T1000 (cell line): ENCODE measurements at places on chromosomes 7 and 10.

DNA sequence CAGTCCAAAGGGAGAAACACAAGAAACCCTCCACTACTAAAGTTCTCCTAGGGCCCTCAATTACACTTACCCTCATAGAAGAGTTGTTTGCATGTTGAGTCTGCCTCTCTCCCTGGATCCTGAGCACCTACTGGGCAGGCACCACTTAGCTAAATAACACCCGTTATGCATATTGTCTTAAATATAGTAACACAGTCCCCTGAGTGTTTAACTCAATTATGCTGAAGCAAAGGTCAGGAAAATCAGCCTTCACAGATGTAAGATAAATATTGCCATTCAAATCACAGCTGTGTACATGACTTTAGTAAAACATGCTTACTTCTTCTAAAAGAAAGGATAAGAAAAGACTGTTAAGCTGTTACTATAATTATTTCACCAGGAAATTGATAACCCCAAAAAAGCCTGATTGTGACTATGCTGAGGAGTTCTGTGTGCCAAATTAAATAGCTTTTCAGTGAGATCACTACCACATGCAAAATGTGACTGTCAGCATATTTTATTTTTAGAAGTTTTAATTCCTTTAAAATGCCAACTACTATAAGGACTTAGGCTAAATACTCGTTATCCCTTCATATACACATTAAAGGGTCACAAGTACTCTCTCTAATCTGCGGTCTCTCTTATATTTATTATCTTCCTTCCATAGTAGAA lies 733.9 kb upstream of the PHF14 start:
- DNase-seq = no peak

DNA sequence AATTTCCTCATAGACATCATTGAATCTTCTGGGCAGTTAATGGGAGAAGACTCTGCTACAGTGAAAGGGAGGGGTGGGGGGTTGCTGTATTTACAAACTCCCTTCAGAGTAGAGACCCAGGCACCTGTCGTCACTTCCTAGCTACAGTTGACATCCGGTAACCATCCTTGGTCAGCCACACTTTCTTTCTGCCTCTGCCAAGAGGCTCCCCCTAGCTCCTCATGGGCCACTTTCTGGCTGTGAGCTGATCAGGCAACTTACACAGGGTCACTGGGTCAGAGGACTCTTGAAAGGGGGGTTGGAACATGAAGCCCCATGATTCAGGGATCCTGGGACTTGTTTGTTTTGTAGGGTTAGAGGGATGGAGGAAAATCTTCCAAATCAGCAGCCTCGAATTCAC lies 1.2 kb downstream of the TECPR1 start:
- DNase-seq = no peak

DNA sequence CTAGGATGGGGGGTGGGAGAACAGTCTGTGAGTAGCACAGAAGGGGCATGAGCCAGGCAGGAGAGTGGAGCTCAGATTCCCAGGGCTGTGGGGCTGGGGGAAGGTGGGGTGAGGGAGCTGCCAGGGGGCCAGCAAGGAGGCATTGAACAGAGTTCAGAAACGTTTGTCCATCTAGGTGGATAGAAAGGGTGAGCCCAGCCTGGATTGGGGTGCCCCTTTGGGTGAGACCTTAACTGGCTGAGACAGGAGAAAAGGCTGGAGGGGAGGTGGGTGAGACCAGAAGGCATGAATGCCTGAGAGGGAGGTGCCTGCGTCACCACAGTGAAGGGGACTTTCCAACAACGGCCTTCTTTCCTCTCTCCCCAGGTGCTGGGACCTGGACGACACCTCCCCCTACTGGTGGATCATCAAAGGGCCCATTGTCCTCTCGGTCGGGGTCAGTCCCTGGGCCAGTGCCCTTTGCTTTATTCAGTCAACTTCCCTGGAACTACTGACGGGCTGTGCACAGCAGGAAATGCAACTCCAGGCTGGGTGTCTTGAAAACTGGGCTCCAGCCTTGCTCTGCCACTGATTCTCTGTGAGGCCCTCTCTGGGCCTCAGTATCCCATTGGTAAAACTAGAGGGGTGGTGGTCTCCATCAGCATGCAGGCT lies 11.0 kb downstream of the GHRHR start:
- DNase-seq = no peak

GRCh38 chr7:103632005-103632639 lies 186.1 kb upstream of the SLC26A5 start:
- no peak for DNase-seq

GRCh38 chr10:122388287-122388997 lies 13.9 kb downstream of the PLEKHA1 start:
- DNase-seq = no peak

GRCh38 chr10:118669020-118669791 lies 73.8 kb upstream of the PRLHR start:
- DNase-seq = no peak

DNA sequence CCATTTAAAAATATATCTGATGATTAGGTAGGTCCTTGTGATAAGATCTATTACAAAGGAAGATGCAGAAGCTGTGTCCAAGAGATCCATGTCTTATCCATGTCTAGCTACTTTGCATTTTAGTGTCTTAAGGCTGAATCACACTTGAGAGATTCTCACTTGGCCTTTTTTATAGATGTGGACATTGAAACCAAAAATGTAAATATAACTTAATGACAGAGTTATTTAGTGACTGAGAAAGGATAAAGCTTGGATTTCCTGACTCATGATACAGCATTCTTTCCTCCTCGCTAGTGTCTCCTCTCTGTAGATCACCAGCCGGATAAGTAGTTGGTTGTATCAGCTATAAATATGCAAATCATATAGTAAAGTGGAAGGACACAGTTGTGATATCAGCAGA lies 23.3 kb downstream of the INHBA start:
- no peak for DNase-seq

DNA sequence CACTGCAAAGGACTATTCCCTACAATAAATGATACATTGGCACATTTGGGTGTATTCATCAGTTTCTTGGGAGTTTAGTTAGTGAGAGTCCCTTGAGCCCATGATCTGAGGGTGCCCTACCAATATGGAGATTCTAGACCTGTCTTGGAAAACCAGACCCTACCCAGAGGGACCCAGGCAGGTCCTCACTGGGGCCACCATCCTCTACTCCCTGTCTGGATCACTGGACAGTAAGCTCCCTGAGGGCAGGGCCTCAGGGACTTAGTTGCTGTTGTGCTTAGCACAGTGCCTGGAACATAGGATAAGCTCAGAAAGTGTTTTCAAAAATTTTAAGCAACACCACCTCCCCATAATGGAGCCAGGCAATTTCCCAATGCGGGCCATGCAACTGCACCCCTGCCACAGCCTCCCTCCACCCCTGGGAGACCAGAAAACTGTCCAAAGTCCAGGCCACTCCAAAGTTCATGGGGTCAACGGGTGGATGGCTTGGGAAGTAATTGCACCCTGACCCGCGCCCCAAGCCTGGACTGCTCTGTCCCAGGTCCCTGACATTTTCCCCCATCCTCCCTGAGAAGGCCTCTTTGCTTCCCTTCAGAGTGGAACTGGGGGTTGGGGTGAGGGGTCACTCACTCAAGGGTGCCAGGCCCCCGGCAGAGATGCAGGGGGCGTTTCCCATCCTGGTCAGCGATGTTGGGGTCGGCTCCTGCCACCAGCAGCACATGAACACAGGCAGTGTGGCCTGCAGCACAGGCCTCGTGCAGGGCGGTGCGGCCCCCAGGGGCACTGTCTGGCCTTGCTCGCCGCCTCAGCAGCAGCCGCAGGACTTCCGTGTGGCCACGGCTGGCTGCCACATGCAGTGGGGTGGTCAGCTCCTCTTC lies 1.0 kb downstream of the ASB10 start:
- DNase-seq = no peak

DNA sequence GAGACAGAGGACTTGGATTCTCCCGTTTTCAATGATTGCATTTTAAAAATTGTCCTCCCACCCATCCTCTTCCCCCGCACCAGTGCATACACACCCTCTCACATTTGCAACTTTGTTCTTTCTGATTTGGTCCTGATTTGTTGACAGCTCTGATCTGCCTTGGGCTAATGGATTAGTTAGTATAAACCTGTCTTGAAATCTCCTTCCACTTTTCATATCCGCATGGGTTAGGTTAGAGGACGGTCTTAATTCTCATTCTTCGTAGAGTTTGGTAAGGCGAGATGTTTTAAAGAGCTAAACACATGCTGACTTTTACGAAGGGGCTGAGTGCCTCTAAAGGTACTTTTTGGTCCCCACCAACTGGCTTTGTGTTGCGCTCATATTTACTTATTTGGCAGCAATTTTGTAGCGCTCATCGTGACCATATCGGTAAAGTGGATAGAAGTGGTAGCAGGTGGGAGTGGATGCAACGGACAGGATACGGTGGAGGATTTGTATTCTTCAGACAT lies 1.1 kb downstream of the AHR start:
- no peak for DNase-seq

GRCh38 chr7:55591282-55591931 lies 19.1 kb upstream of the VOPP1 start:
- DNase-seq = no peak

DNA sequence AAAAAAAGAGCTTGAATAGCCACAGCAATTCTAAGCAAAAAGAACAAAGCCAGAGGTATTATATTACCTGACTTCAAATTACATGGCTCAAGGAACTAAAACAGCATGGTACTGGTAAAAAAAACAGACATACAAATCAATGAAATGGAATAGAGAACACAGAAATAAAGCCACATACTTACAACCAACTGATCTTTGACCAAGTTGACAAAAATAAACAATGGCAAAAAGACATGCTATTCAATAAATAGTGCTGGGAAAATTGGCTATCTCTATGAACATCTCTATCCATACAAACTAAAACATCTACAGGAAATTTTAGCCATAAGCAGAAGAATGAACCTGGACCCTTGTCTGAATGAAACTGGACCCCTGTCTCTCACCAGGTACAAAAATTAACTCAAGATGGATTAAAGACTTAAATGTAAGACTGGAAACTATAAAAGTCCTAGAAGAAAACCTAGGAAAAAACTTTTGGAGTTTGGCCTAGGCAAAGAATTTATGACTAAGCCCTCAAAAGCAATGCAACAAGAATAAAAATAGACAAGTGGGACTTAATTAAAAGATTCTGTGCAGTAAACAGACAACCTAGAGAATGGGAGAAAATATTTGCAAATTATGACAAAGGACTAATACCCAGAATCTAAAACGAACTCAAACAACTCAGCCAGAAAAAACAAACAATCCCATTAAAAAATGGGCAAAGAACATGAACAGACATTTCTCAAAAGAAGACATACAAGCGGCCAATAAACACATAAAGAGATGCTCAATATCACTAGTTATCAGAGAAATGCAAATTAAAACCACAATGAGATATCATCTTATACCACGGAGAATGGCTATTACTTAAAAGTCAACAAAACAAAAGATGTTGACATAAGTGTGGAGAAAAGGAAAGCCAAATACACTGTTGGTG lies 72.8 kb upstream of the DDC start:
- no peak for DNase-seq

DNA sequence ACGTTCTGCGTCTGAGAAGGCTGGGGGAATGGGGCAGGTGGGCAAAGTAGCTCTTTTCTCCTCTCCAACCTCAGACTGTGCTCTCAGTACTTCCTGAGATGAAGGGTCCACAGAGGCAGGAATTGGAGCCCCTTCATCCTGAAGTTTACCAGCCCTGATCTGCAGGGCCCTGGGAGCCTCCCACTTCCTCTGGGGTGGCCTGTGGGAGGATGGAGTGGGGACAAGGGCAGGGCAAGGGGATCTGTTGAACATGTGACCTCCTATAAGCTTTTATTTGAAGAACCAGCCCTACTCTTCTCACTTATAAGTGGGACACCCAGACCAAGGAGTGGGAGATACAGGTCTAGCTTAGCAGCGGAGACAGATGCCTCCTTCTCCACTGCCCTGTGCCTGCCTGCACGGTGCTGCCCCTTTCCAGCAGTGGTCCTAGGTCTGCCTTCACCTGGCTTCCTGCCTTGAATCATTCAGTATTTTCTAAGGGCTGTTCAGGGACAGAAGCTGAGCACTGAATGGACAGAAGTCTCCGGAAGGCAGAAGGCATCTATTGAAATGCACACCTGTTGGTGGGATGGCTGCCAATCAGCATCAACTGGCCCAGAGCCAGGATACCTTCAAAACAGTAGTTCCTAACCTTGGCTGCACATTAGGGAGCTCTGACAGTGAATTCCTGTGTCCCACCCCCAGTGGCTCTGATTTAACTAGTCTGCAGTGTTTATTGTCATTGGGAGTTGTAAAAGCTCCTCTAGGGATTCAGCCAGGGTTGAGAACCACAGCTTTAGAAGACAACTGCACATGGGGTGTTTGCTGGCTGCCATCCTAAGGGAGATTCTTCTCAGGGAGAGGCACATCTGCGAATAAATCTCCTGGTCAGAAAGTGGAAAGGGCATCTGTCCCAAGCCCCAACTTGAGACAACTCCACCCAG lies 2.7 kb upstream of the ARHGAP22 start:
- DNase-seq = no peak

GRCh38 chr7:100957832-100958421 lies 8.6 kb downstream of the MUC3A start:
- no peak for DNase-seq

- no peak for DNase-seq
Observed at GRCh38 chr7:138848056-138848980, 50.3 kb upstream of the ATP6V0A4 start.

GRCh38 chr7:137816696-137817320 lies 30.0 kb downstream of the DGKI start:
- DNase-seq = no peak

DNA sequence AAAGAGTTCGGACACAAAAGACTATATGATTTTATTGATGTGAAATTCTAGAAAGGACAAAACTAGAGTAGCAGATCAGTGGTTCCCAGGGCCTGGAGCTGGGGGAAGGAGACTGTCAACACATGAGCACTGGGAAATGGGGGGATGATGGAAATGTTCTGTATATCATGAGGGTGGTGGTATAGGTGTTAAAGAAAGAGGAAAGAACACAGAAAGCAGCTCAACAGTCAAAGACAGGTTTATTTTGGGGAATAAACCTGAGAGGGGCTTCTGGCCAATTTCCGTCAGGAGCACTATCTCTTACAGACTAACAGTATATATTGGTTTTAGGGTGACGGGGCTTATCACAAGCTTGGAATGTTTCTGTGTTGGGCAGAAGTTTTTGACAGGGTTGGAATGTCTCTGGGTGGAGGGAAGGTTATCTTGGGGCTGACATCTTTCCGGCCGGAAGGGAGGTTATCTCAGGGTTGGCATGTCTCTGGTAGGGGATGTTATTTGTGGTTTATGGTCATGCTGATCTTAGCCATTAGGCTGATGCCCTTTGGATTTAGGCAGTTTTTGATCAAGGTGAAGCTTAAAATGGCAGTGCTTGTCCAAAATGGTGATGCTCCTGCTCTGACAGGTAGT lies 254.6 kb upstream of the NRP1 start:
- DNase-seq = no peak

GRCh38 chr10:116783011-116783655 lies 40.8 kb upstream of the HSPA12A start:
- DNase-seq = no peak

GRCh38 chr7:140686921-140687320 lies 9.6 kb upstream of the NDUFB2 start:
- no peak for DNase-seq

- DNase-seq = no peak
Observed at GRCh38 chr7:117230276-117231046, 92.4 kb downstream of the WNT2 start.

GRCh38 chr10:21144047-21144446 lies 246.9 kb upstream of the NEBL start:
- DNase-seq = no peak

GRCh38 chr7:82566752-82567151 lies 123.2 kb upstream of the CACNA2D1 start:
- DNase-seq = no peak

GRCh38 chr10:12848439-12849173 lies 152.9 kb downstream of the CCDC3 start:
- no peak for DNase-seq
